Activated CD4-positive, alpha-beta T cell treated with anti-CD3 and anti-CD28 coated beads for 48 hours (primary cell): ENCODE measurements at places on chromosomes 11 and 22.

- DNase-seq, result no peak
These were observed 16.4 kb downstream of the YWHAH start for GRCh38 chr22:31960767-31961166.

- DNase-seq, result no peak
These were observed 3.8 kb upstream of the TMEM123 start for GRCh38 chr11:102456381-102456780.

- DNase-seq, result no peak
These were observed 414 bp downstream of the JOSD1 start for GRCh38 chr22:38700270-38700788.

GRCh38 chr22:45088576-45088975 is 75.1 kb upstream of the NUP50 start:
- DNase-seq, result no peak

GRCh38 chr11:61149624-61150615 is 11.3 kb downstream of the VPS37C start:
- DNase-seq, result no peak
